Camera-type eye (tissue), 1 donor: ENCODE measurements at places on chromosomes 2 and 18. TPM values are rescaled to one million over a fixed set of nuclear protein-coding genes. Genes with fewer than 3 reads are reported as not detected.

TXNDC2 gene
- not detected for total RNA-seq

TBR1 gene
- 1.7 TPM for total RNA-seq

ITSN2 gene
- 41.9 TPM for total RNA-seq

SKOR2 gene
- 1.2 TPM for total RNA-seq

LHCGR gene
- 8.3 TPM for total RNA-seq

SERPINE2 gene
- total RNA-seq = 59.2 TPM

PNPT1 gene
- total RNA-seq = 25.6 TPM
